Ascending aorta (tissue), 2 donors: ENCODE measurements at places on chromosomes 5 and 9.

GRCh38 chr9:12784461-12785259 lies 9.8 kb downstream of the LURAP1L start:
- peak; percentile 92 for DNase-seq

GRCh38 chr5:143968071-143968878 lies 156.3 kb downstream of the HMHB1 start:
- no peak for DNase-seq

- no peak for DNase-seq
Measured at GRCh38 chr5:127599320-127599719, 49.6 kb upstream of the CTXN3 start.

DNA sequence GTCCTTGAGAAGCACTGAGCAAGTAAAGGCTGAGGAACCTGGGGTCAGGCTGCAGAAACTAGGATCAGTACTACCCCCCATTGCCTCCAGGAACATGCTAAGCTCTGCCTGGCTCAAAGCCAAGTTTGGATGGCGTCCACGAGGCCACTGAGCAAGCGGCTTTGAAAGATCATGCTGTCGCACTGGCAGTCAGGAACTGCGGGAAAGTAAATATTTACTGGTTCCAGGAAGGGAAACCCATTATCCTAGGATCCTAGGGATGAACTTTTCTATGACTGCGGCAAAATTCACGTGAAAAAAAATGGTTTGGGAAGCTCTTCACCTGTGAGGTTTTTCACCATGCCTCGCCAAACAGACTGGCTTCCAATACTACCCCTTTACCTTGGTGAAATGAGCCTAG lies 75.3 kb upstream of the PJA2 start:
- DNase-seq = peak; percentile 68

- no peak for DNase-seq
Measured at GRCh38 chr5:8019719-8020218, 150.8 kb downstream of the MTRR start.
